Liver (tissue), 10 donors: ENCODE measurements at places on chromosomes 16 and 17.

DNA sequence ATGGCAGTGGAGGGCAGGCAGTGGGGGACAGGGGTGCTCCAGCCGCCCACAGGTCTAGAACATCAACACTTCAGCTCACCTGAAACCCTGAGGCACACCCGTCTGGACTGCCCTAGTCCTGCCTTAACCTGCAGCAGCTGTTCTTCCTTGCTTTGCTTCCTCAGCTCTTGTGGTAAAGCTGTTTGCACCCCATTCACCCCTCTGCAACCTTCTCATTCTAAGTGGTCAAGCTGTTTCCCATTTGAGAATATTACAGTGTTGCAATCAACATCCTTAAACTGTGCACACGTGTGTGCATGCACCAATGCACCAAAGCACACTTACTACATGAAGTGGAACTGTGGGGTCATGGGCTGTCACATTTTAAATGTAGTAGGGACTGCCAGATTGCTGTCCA is 32.4 kb downstream of the SCNN1B start:
- no peak for DNase-seq

DNA sequence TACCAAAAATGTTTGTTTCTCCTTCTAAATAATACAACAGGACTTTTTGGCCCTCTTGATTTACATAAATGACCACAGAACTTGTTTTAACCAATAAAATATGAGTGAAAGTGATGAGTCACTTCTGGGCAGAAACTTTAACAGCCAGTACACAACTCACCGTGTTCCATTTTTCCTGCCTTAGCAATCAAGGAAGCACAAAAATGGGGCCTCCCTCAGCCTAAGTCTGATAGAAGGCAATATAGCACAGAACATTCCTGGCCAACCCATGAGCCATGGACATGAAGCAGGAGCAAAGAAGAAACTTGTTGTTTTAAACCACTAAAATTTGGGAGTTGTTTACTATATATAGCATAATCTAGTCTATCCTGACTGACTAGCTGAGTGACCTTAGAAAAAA is 61.1 kb upstream of the MTMR4 start:
- DNase-seq: no peak

DNA sequence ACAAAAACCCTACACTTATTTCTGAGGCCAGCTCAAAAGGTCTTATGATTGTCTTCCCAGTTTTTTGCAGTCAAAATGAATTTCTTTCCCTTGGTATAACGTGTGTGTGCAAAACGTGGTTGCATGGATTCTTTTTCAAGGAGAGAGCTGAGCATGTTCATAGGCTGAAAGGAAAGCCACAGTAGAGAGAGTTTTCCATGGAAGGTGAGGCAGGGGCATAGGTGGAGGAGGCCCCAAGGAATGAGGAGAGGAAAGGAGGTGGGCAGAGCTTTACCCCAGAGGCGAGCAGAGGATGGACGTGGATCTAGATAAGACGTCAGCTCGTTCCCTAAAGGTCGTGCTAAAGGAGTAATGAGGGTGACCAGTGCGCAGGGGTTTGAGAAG is 22.8 kb downstream of the TRPV2 start:
- DNase-seq: no peak

GRCh38 chr16:56327929-56328258 is 97.5 kb downstream of the AMFR start:
- DNase-seq: no peak

DNA sequence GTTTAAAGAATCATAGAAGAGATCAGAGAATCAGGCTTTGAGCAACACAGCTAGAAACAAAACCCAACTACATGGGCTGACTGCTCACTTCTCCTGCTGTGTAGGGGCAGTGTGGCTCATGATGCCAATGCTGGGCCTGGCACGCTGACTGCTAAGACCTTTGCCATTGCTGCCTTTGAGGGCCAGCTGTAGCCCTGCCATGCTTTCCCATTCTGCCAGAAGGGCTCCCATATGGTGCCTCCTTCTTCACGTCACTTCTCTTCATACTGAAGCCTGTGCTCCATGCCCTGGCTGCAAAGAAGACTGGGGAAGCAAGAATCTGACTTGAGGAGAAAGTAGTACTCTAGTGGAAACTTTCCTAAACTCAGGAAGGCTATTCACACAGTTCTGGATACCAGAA is 232.9 kb downstream of the UTP18 start:
- no peak for DNase-seq

GRCh38 chr17:65455972-65456343 is 105.5 kb downstream of the AXIN2 start:
- DNase-seq: no peak

DNA sequence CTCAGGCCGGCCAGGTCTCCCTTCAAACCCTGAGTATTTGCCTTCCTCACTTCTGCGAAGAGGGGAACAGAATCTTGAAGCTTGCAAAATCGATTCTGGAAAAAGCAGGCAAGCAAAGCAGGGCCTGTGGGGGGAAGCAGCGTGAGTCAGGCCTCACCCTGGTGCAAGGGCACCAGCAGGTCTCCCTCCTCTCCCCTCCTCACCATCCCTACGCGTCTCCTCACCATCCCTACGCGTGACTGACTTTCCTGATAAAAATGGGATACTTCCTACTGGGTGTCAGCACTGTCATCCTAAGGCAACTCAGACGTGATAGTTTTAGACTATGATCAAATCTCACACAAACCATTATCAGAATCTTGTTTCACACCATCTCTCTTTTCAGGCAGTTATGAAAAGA is 12.1 kb downstream of the CMTM3 start:
- DNase-seq: no peak

DNA sequence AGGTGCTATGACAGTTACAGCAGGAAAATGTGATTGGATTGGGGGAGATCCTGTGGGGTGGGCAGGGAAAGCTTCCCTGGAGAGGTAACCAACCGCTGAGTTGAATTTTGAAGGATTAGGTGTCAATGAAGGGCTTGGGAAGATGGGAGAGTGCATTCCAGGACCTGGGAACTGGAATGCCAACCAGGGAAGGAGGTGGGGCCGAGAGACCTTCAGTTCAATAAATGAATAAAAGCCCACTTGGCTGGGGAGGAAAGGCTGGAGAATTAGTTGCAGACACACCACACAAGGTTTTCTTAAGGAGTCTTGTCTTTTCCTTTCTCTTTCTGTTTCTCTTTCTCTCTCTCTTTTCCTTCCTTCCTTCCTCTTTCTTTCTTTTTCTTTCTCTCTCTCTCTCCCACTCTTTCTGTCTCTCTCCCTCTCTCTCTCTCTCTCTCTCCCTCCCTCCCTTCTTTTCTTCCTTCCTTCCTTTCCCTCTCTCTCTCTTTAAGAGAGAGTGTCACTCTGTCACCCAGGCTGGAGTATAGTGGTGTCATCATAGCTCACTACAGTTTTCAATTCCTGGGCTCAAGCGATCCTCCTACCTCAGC is 3.3 kb downstream of the USP43 start:
- no peak for DNase-seq

- DNase-seq: no peak
Observed at GRCh38 chr17:57144567-57144966, 59.5 kb downstream of the AKAP1 start.

DNA sequence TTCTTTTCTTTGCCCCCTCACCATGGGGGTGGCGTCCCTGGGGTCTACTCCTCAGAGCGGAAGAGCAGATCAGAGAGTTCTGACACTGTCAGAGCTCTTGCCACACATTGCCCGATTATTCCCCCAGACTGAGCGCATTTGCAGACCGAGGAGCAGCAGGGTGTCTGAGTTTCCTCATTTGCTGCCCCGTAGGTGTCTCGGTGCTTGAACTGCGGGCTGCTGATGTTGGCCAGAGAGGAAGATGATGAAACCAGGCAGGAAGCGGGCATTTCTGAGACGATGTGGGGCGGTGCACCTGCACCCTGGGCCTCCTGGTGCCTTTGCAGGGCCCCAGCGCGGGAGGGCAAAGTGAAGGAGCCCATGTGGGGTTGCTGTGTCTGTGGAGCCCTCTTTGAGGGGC is 55.2 kb downstream of the ARSG start:
- DNase-seq: no peak

GRCh38 chr17:55163408-55163807 is 101.4 kb upstream of the HLF start:
- DNase-seq: no peak

DNA sequence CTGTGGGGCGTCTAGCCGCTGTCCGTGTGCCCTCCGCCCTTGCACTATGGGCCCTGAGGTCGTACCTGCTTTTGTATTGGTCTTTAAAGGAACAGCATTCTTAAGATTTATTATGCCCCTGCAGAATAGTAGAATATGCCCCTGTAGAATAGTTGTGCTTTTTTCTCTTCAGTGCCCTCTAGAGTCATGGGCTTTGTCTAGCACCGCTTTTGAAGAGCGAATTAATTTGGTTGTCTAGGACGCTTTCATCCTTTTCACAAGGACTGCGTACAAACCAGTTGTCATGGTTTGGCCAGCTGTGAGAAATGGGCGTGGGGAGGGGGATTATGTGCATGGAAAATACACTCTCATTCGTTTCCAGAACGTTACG is 621 bp downstream of the CEP95 start:
- DNase-seq: no peak

DNA sequence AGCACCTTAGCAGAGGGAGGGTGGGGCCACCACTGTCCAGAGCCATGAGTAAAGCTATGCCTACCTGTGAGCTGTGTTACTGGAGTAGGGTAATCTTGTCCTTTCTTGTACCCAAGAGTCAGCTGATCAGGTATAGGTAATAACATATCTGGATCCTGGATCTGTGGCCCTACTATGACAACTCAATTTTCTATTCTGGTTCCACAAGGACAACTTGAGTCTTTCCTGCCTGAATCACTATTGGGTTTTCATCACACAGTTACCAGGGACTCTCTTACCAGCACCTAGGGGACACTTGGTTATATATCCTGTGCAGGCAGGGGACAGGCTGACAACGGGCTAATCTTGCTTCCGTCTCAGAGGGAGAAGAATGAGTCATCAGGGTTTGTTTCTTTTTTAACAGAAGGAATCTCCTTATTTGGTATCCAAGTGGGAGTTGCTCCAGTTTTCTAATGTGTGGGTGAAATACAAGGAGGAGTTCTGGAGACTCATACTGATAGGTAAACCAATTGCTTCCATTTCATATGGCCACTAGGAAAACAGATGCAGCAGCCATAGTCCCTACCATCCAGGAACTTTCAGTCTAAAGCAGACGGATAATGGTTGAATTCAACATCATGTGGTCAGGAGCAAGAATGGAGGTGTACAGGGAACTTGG is 6.8 kb downstream of the ZNF267 start:
- no peak for DNase-seq

DNA sequence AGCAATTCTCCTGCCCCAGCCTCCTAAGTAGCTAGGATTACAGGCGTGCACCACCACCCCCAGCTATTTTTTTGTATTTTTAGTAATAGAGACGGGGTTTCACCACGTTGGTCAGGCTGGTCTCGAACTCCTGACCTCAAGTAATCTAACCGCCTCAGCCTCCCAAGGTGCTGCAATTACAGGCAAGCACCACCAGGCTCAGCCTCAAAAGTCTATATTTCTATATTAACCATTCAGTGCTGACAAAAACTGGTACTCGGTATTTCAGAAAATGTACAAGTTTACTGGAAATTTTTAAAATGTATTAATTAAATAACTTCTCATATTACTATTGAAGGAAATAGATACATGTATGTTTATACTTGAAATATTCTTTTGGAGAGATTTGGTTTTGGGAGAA is 1.4 kb upstream of the HEXD start:
- DNase-seq: no peak

GRCh38 chr16:88734361-88734728 is 28.0 kb downstream of the CTU2 start:
- DNase-seq: no peak

- peak; percentile 56 for DNase-seq
Observed at GRCh38 chr16:13036600-13036999, 135.2 kb downstream of the SHISA9 start.

DNA sequence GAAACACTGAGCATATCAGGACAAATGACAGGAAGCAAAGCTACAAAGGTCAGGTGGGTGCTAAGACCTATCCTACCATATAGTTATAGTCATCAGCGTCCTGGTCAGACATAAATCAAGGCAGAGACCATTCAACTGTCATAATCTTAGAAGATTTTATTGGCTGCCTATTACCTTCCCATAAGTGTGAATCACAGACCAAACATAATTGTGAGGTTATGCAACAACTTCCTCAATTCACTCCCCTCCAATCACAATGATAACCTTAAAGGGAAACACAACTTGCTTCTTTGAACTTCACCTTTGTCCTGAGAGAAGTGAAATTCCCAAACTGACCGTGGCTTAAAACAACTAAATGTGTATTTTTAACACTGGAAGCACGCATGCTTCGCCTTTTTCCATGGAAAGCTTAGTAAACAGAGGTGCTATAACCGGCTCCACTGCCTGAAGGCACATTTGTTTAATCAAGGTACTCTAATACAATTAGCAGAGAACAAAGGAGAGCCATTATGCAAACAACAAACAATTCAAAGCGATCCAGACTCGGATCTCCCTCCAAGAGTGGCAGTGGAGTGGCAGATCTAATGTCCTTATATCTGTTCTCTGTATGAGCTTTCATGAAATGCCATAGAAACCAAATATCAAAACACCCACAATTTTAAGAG is 84.9 kb downstream of the TMEM114 start:
- DNase-seq: no peak

DNA sequence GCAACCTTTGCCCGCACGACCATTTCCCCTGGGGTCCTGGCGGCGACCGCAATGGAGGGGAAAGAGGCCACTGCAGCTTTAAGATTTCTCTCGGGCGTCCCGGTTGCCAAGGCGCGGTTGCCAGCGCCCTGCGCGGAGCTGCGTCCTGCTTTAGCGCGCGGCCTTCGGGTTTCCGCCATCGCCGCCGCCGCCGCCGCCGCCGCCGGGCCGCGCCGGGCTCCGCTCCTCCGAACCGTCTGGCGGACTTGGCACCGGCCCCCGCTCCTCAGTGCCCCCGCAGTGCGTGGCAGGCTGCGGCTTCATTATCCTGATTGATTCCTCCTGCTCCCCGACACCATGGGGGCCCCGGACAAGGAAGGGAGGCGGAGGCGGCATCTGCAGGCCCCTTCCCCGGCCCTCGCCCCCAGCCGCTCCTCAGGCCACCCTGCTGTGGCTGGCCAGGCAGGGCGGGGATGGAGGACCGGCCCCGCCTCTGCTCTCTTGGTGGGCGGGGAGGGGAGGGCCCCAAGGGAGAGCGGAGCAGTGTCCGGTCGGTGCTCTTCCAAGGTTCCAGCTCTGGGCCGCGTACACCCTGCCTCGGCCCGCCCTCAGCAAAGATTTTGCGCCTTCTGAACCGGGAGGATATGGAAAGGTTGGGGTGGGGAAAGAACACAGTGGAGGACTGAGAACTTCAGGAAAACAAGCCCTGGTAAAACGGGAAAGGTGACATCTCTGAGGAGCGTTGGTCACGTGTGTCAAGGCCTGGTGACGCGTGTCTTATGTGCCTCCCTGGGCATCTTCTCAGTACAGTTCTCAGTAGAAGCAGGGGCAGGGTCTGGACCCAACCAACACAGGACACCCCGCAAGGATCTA is 34.0 kb downstream of the NEUROD2 start:
- peak; percentile 49 for DNase-seq

- DNase-seq: peak; percentile 59
Observed at GRCh38 chr17:56891751-56892150, 22.1 kb downstream of the TRIM25 start.

GRCh38 chr17:31533546-31534155 is 142.2 kb downstream of the RAB11FIP4 start:
- DNase-seq: no peak
